ENCODE measurements at places on chromosomes 13 and 19.

DNA sequence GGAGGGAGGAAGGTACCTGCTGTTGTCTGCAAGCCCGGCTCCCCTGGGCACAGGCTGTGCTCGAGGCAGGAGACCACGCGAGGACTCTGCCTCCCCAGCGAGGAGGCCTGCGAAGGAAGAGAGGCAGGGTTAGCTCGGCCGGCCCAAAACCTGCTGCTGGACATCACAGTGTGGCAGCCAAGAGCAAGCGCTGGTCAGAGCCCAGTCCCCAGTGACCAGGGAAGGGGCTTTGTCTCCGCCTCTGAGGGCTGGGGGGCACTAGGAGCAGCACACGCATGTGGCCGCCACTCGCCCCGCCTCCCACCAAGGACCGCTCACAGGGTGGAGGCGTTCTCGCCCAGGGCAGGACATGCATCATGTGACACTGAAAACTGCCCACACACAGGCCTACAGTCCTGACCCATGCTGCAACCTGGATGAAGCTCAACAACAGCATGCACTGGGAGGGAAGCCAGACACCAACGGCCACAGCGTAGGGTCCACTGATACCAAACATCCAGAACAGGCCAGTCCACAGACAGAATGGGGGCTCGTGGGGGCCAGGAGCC is 8.5 kb downstream of the MIER2 start:
- DNase-seq, result no peak

DNA sequence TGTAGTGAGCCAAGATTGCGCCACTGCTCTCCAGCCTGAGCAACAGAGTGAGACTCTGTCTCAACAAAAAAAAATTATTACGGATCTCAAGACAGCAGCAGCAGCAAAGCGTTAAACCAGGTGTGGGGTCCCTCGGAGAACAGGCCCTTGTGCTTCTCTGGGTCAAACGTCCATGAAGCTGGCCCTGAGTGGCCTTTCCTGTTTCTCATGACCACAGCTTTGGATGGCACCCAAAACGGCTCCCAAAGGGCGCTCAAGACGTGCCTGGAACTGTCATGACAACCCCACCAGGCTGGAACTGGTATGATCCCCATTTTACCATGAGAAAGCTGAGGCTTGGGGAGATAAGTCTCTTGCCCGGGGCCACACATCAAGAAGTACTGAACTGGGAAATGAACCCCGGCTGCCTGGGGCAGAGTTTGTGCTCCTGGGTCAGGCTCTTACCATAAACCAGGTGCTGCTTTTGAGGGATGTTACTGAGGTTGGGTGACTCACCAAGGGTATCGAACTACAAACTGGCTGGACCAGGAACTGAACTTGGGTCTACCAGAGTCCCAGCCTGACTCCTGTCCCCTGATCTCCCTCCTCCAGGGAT is 11.6 kb upstream of the SAMD1 start:
- DNase-seq, result no peak

- no peak for DNase-seq
Measured at GRCh38 chr13:36114233-36114632, 16.9 kb downstream of the DCLK1 start.

DNA sequence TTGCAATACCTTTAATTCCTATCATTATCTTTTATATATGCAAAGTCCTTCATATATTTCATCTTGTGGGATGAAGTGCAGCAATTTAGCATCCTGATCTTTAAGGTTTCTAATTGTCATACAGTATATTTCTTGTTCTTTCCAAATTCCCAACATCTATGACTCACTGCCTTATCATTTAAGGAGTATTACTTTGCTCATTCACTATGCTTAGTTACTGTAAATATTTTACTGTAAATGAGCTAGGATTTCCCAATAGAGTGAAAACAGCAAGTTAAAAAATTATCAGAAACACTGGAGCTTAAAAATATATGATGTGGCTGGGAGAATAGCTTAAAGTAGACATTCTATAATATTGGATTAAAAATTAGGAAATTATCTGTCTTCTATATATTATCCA is 69.9 kb downstream of the SLITRK6 start:
- DNase-seq, result no peak

- no peak for DNase-seq
Measured at GRCh38 chr19:15733895-15734294, 3.9 kb upstream of the OR10H3 start.

GRCh38 chr13:41004875-41005693 is 14.0 kb downstream of the ELF1 start:
- no peak for DNase-seq

GRCh38 chr13:21256891-21257290 is 80.4 kb downstream of the MRPL57 start:
- no peak for DNase-seq

- no peak for DNase-seq
Measured at GRCh38 chr13:44159633-44160279, 213.9 kb upstream of the SERP2 start.

- DNase-seq, result no peak
Measured at GRCh38 chr19:1353144-1353543, 30.6 kb upstream of the NDUFS7 start.

GRCh38 chr13:111252446-111253364 is 67.7 kb upstream of the TEX29 start:
- DNase-seq, result no peak

DNA sequence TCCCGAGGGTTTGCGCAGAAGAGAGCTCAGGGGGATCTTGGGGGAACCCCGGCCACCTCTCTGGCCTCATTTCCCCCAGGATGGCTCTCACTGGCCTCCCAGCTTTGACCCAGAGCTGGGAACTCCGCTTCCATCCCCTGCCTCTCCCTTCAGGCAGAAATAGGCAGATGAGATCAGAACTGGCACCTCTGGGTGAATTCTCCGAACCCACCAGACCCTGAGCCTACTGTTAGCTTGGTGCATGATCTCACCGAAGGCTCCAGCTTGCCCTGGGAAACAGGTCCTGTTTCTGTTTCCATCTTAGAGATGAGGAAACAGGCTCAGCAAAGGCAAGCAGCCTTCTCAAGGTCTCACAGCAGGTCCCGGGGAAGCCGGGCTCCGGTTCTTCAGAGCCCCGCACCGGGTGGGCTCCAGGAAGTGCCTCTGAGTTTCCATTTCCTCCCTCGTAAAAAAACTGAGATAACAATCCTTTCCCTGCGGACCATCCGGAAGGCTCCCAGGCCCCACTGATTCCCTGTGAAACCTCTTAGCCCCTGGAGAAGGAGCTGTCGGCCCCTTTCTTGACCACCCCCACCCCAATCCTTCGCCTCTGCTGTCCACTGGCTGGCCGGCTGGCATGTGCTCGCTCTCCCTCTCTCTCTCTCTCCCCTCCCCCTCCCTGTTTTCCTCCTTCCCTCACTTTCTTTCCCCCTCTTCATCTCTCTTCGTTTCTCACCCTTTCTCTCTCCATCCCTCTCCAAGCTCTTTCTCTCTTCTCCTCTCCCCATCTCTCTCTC is 2.1 kb downstream of the NECTIN2 start:
- no peak for DNase-seq

DNA sequence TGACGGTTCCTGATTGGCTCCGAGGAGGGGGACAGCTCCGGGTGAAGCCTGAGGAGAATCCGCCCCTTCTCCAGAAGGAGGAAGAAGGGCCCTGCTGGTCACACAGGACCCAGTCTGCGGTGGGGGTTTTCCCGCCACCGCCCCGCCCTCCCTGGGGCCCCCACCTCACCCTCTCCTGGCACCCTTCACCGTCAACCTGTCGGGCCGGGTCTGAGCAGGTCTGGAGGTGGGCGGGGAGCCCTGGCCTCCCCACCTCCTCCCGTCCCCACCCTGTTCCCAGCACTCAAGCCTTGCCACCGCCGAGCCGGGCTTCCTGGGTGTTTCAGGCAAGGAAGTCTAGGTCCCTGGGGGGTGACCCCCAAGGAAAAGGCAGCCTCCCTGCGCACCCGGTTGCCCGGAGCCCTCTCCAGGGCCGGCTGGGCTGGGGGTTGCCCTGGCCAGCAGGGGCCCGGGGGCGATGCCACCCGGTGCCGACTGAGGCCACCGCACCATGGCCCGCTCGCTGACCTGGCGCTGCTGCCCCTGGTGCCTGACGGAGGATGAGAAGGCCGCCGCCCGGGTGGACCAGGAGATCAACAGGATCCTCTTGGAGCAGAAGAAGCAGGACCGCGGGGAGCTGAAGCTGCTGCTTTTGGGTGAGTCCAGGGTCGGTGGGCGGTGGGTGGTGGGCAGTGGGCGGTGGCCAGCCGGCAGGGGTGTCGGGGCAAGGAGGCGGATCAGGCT is at the start of gene GNA15:
Gene GNA15 (plus strand): TSS at position 73 of the 723 bp plus-strand sequence. CDS start 418 bp downstream, at position 491.
- DNase-seq, result no peak

DNA sequence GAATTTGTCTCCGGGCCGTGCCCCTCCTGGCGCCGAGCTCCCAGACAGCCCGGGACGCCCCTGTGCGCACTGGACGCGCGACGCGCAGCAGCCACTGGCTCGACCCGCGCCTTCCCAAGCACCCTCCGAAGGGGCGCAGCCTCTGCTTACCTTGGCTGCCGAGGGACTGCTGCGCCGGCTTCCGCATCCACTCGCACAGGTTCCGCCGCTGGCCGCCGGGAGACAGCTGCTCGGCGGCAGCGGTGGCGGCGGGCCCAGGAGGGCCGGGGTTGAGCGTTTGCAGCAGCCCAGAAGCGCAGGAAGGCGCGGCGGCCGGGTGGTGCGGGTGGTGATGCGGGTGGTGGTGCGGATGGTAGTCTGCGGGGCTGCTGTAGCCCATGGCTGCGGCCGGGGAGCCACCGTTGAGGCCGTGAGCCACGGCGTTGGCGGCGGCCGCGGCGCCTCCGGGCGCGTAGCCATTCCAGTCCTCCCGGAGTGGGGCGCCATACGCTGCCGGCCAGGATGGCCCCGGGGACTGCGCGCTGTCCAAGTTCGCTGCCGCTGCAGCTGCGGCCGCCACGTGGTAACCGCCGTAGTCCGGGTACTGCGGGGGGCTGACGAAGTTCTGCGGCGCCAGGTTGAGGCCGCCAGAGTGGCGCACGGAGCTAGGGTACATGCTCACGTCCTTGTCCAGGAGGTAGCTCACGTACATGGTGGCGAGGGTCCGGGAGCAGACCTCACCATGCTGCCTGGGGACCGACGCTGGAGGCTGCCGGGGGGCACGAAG is 616 bp downstream of the CDX2 start:
- no peak for DNase-seq

DNA sequence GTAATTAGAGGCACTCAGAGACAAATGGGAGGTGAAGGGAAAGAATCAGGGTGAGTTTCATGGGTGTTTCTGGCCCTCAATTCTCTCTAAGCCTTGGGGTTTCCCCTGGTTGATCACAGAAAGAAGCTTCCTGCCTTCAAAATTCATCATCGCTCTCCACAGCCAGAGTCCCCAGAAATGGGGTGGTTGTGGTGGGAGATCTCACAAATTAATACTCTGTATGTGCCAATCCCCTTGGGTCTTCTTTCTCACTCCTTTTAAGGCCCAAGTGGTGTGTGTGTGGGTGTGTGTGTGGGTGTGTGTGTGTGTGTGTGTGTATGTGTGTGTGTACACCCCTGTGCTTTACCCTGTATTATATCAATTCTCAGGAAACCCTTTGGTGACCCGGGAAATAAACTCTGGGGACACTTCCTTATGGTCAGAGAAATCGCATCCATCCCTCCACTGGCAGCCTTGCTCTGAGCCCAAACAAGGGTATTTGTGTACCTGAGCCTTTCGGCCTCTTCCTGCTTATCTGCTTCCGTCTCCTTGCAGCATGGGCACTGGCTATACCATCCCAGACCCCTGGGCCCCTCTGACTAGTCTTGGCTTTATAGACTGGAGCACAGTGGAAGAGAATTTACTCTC is 2.8 kb upstream of the FCGBP start:
- DNase-seq, result no peak

DNA sequence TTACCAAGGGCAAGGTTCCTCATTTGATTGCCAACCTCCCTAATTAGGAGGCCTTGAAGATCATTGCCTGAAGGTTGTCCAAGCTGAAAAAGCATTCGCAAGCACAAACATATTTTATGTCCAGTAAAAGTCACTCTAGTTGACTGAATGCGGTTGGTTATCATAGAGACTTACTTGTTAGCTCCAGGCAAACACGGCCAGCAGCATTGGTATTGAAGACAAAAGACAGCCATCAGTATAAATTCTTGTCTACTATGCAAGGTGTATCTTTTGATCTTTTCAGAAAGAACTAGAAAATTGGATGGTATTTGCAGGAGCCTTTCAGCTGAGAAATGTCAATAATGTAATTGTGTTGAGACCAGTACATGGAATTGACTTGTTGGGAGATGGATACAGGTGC is 129.9 kb downstream of the GPC6 start:
- no peak for DNase-seq

GRCh38 chr13:35760735-35761281 is 284.3 kb upstream of the MAB21L1 start:
- no peak for DNase-seq

DNA sequence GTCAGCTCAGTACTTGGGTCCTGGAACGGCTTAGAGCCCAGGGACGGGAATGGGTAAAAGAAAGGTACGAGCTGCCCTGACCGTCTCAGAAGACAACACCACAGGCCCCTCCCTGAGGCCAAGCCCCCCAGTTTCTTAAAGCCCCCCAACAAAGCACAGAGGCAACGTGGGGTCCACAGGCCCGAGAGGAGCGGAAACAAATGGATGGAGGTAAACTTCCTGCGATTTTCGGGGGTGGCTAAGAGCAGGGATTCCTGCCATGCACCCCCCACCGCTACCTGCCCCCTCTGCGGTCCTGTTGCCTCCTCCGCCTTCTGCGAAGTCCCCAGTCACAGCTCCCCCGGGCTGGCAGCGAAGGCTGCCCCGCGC is 48.2 kb downstream of the PTPRS start:
- no peak for DNase-seq
